ENCODE measurements at places on chromosomes 3 and 15.
A peak's percentile ranks its signal among the peaks of the same experiment; 100 is the strongest.

- no peak for DNase-seq
Observed at GRCh38 chr3:19030522-19030839, 117.8 kb upstream of the KCNH8 start.

- peak; percentile 79 for DNase-seq
Observed at GRCh38 chr3:100710261-100710968, 1.1 kb downstream of the TFG start.

- DNase-seq: no peak
Observed at GRCh38 chr3:108181172-108181571, 41.1 kb downstream of the IFT57 start.

GRCh38 chr3:66817951-66818557 lies 180.1 kb upstream of the KBTBD8 start:
- no peak for DNase-seq

- DNase-seq: no peak
Observed at GRCh38 chr3:8536096-8537056, 34.8 kb downstream of the LMCD1 start.

DNA sequence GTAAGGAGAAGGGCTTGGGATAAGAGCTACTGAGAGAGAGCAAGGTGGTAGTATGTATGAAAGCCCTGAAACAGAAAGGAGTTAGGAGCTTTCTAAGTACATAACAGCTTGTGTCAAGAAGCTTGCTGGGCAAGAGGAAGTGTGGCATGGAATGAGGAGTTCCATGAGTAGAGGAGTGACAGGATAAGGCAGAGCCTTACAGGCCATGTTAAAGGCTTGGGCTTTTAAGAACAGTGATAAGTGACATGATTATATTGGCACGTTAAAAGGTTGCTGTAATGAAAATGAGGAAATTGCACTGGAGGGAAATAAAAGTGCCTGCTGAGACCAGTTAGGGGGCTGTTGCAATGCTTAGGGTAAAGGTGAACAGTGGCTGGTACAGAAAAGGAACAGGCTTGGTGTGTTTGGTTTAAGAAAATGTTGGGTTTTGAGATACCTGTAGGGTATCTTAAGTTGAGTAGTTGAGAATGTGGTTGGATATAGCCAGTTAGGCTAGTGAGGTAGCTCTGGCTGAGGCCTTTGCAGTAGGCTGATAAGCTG lies 49.0 kb downstream of the MEF2A start:
- peak; percentile 57 for DNase-seq

GRCh38 chr3:5692446-5692845 lies 504.9 kb downstream of the EDEM1 start:
- DNase-seq: peak; percentile 84

- no peak for DNase-seq
Observed at GRCh38 chr3:138289701-138290100, 40.0 kb downstream of the NME9 start.

DNA sequence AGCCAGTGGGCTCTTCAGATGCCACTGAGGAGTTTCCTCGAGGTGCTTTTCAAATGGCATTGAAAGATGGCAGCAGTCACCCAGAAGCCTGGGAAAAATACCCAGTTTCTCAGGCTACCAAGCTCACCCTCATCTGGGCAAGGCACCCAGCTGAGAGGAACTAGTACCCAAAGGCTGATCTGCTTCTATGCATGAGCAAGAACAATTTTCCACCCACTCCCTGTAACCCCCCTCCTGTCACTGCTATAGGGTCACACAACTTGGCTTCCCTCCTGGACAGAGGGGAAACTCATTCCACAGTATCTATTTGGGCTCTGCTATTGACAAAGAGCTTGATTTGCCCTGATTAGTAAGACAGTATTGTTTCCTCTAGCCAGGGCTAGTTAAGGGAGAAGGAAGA lies 31.9 kb downstream of the THRB start:
- DNase-seq: no peak

DNA sequence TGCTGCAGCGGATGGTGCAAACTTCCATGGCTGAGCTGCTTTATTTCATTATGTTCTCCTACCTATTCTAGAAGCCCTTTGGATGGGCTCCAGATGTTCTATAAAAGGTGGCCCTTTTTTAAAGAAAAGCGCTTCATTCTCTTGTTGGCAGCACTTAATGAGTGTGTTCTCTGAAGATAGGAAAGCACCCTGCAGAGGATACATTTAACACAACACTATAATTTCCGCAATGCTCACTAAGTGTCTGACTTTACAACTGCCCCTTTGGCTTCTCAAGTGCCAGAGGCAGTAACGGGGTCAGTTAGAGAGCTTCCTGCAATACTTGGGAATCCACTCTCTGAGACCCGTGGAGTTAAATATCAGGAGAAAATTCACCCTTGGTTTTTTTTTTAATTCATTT lies 88.1 kb downstream of the MDFIC2 start:
- DNase-seq: no peak

DNA sequence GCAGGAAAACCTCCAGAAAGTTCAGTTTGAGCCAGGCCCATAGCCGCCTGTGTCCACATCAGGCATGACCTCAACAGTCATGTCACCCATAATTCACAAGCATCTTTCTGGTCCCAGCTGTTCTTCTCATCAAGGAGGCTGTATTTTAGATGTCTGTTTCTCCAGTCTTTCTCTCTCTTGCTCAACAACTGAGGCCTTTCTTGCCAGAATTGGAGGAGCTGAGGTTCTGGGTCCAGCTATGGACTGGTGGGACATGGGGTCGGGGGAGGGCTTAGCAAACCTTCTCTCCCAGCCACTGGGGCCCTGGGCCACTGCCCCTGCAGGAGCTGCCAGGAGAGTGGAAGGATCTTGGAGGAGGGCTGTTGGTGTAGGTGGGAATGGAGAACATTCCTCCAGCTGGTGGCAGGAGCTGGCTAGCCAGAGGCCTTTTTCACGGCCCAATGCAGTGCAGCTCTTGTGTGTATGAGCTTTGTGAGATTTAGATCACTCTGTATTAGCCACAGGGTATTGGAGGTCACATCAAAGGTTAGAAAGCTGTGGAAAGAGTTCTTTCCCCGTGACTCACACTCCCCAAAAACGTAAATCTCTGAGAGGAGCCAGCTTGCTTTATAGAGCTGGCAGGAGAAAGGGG lies 23.5 kb downstream of the MAGEF1 start:
- DNase-seq: peak; percentile 96

DNA sequence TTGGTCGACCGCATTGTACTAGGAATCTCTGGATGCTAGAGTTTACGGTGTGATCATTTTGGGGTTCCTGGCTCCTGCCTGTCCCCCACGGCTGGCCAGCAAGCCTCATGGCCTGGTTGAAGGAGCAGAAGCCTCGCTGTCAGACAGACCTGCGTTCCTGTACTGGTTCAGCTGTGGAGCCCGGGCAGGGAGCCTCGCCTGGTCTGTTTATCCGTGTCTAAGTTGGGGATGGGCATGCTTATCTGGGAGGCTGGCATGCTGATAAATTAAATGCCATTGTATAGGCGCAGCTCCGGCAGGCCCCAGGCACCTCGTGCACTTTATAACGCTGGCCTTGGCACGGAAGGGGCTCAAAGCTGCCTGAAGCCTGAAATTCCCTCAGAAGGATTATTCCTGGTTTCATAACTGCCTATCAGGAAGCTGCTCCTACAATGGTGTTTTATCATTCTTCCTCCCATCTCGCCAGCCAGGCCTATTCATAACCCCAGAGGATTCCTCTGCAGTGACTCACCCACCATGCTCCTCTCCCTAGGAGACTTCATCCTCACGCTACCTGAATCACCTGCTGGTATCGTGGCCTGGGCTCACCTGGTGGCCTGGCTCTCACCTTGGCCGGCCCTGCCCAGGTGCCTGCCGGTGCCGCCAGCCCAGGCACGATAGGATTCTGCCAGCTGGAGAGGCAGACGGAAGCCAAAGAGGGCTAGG lies 110.9 kb downstream of the ASB7 start:
- DNase-seq: peak; percentile 86

DNA sequence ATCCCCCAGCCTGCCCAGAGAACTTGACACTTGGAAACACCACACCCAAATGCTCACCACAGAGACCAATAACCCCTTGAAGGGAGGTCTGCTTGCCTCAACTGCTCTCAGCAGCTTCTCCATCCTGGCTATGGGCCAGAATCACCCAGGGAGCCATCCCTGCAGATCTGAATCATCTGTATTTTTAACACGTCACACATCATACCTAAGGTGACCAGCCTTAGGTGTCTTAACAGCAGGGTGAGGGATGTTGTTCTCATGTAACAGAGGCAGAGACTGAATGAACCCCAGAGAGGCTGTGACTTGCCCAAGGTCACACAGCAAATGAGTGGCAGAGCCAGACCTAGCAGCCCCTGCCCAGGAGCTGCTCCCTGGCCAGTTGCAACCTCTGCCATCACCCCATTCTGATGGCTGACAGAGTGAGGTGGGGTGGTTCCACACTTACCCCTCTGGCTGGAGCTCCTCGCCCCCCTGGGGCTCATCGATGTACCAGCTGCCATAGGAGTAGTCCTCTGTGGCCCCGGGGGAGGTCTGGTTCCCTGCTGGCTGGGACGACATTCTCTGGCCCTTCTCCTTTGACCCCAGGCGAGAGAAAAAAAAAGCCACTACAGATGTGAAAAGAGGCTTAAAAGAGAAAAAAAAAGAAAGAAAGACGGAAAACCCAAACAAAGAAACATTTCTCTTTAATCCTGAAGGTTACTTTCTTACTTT lies 722 bp downstream of the STRA6 start:
- no peak for DNase-seq

DNA sequence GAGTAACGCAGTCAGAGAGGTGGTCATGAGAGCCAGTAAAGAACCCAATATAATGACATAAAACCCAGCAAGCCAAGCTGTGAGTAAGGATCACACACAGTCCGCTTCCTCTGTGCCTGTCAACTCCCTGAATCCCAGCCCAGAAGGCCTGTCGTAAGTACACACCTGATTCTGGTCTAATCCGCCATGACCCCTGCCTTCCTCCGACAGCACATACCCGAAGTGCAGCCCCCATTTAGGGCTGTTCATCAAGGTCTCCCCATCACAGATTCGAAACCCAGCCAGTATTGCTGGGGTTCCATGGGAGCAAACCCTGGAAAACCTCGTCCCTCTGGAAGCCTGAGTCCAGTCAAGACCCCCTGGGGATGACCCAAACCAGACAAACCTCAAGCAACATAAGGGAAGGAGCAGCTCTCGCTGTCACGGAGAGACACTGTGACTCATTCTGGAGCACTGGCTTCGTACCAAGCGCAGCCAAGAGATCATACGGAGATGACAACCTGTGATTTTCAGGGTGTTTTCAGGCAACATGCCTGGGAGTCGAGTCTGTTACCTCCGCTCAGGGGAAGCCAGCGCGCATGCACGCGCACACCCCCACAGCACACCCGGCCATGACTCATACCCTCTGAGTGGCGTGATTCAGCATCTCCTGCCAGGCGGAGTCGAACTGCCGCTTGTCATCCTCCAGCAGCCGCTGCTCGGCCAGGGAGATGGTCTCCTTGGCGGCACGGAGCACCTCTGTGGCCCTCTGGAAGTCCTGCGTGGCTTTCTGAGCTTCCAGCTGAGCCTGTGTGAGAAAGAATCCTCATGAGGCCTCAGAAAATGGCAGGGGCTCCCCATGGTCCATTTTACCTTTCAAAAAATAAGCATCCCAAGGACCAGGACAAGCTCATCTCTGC lies 63.0 kb downstream of the SH3BP5 start:
- peak; percentile 97 for DNase-seq

DNA sequence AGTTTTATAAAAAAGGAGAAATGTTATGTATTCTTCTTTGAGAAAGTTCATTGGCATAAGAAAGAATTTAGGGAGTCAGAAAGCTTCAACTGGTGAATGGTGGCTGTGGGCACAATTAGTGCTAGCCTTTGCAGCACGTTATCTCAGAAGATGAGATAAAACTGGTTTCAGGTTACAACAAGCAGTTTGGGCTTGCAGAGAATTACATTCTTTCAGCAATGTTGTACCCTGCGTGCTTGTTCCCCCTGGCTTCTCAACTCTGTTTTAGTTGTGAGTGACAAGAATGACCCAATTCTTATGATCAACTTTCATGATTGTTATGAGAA lies 31.6 kb upstream of the ACP3 start:
- DNase-seq: peak; percentile 55

DNA sequence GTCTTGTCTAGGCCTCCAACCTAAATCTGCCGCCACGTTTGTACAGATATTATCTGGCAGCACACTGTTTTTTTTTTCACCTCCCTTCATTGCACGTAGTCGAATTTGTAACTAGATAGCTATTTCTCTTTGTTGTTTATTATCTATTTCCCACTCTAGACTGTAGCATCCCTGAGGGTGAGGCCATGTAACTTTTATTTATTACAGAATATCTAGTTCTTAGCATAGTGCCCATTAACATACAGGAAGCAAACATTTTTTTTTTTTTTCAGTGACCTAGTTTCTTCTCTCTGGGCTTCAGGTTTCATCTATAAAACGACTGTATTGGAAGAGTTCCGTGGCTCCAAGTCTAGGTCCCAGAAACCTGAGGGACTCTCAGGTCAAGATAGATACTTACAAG lies 354.3 kb downstream of the FGF12 start:
- DNase-seq: no peak

DNA sequence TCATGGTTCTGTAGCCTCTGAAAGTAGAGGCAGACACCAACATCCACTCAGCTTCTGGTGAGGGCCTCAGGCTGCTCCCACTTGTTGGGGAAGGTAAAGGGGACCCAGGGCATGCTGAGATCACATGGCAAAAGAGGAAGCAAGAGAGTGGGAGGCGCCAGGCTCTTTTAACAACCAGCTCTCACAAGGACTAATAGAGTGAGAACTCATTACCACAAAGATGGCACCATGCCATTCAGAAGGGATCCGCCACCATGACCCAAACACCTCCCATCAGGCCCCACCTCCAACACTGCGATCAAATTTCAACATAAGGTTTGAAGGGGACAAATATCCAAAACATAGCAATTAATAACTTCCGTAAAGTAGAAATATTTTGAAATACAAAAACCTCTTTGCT lies 192.3 kb downstream of the OCA2 start:
- DNase-seq: no peak

GRCh38 chr3:172562871-172563865 lies 39.9 kb upstream of the TNFSF10 start:
- peak; percentile 57 for DNase-seq

- DNase-seq: peak; percentile 88
Observed at GRCh38 chr15:32669896-32670611, 28.5 kb downstream of the SCG5 start.

GRCh38 chr3:55202326-55202725 lies 274.5 kb upstream of the LRTM1 start:
- no peak for DNase-seq

GRCh38 chr3:43965656-43966055 lies 274.9 kb downstream of the ABHD5 start:
- DNase-seq: no peak

DNA sequence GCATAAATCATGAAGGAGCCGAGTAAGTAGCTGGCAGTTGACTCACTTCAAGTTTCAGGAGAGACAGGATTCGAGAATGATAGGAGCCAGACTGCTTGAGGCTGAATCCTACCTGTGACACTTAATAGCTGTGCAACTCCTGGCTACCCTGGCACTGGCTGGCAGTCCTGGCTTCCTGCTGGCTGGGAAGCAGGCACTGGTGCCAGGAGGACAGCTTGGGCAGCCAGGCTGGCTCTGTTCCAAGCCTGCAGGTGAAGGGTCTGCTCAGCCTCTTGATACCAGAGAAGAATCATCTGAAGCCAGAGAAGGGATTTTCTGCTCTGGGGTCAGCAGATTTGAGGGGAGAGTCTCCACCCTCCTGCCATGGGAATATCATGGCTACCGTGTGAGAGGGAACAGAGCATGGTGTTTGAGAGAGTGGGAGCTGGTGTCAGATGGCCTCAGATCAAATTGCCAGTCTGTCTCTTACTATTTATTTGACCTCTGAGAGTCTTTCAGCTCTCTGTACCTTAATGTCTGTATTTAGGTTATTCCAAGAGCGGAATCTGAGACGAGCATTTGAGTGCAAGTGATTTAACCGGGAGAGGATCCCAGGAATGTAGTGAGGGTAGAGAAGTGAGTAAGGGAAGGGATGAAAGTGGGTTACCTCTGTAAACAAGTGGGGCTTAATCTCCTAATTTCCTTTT lies 4.4 kb upstream of the XIRP1 start:
- DNase-seq: peak; percentile 59
